Osteoblast (primary cell): ENCODE measurements at places on chromosomes 12 and 14. TPM values are rescaled to one million over a fixed set of nuclear protein-coding genes. Genes with fewer than 3 reads are reported as not detected.
A peak's percentile ranks its signal among the peaks of the same experiment; 100 is the strongest.

- DNase-seq: no peak
Measured at GRCh38 chr14:30349520-30349919, 209.4 kb upstream of the G2E3 start.

DNA sequence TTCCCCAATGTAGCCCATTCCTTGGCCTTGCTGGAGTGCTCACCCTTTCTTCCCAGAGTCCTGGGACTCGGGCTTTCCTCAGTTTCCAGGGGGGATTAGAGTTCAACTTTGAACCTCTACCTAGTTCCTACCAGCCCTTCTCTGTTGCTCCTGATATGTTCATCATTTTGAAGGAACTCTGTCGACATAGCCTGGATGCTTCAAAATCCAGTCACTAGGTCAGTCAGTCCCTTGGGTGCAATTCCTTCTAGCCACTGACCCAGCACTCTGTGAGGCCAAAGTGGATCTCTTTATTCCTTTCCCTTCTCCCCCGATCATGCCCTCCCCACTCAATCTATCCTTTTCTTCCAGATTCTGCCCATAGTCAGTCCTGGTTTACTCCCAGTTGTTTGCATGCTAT lies 72.3 kb upstream of the TMCC3 start:
- peak; percentile 76 for DNase-seq

GRCh38 chr12:19614601-19615383 lies 175.5 kb downstream of the AEBP2 start:
- no peak for DNase-seq

GRCh38 chr12:29226616-29227015 lies 77.5 kb downstream of the FAR2 start:
- DNase-seq: no peak

The OASL gene
- total RNA-seq: 0.72 and 1.2 TPM in 2 replicates
